ENCODE measurements at places on chromosomes 6 and 20.

- no peak for DNase-seq
Observed at GRCh38 chr20:39705032-39705431, 742.9 kb downstream of the DHX35 start.

- no peak for DNase-seq
Observed at GRCh38 chr6:118985123-118985830, 50.3 kb upstream of the MCM9 start.

- no peak for DNase-seq
Observed at GRCh38 chr20:15411781-15412180, 1074.4 kb upstream of the FLRT3 start.

GRCh38 chr6:31397901-31398525 is 5.4 kb upstream of the MICA start:
- DNase-seq = no peak

GRCh38 chr6:81838724-81839426 is 86.4 kb upstream of the TENT5A start:
- no peak for DNase-seq

Data from IMR-90 (cell line).